ENCODE measurements at places on chromosomes 7 and 10. TPM values are rescaled to one million over a fixed set of nuclear protein-coding genes. Genes with fewer than 3 reads are reported as not detected.

The CROT gene
- total RNA-seq, result 4.3 TPM

The HECW1 gene
- total RNA-seq, result 1.8 TPM

The BLNK gene
- 0.50 TPM for total RNA-seq

The ITGA8 gene
- total RNA-seq, result not detected

The PRLHR gene
- not detected for total RNA-seq

The GJD4 gene
- total RNA-seq, result not detected

The CUL2 gene
- total RNA-seq, result 18.8 TPM

The BMPER gene
- 0.74 TPM for total RNA-seq

Data from bronchus fibroblast of lung (primary cell).